ENCODE measurements at places on chromosomes 5 and 9. TPM values are rescaled to one million over a fixed set of nuclear protein-coding genes. Genes with fewer than 3 reads are reported as not detected.

GRCh38 chr5:54254482-54255198 lies 55.7 kb downstream of the ARL15 start:
- DNase-seq, result no peak

The AIF1L gene
- total RNA-seq, result 0.37 TPM

DNA sequence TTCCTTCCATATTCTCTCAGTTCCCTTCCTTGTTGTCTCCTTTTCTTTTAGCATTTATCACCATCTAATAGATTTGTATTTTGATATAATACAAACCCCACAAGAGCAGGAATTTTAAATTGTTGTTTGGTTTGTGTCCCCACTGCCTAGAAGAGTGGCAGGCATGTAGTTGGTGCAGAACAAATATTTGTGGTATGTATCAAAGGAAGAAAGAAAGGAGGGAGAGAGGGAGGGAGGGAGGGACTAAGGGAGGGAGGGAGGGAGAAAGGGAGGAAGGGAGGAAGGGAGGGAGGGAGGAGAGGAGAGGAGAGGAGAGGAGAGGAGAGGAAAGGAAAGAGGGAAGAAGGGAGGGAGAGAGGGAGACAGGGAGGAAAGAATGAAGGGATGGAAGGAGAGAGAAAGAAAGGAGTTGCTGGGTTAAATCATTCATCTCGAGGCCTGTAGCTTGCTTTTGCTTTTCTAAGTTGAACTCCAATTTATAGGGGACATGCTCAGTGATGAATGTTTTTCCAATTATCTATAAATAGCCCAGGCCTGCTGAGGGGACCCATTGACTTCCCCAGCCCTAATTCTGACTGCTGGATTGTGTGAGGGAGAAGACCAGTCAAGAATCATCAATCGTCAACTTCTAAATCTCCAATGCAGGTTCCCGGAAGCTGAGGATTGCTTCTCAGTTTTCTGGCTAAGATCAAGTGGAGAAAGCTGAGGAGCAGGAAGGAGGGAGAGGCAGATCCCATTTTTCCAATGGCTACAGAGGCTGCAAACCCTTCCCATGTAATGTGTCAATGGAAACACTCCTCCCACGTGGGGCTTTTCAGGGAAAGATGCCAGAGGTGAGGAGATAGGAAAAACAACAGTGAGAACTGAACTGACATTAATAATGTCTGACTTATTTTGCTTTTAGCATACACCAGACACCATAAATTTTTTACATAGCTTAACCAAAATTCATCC lies 320.7 kb downstream of the ASTN2 start:
- no peak for DNase-seq

- no peak for DNase-seq
Measured at GRCh38 chr5:969408-969839, 39.2 kb upstream of the NKD2 start.

The PCSK5 gene
- total RNA-seq, result 19.5 TPM

All from T-cell (primary cell).